ENCODE measurements at places on chromosomes 2 and 18.

DNA sequence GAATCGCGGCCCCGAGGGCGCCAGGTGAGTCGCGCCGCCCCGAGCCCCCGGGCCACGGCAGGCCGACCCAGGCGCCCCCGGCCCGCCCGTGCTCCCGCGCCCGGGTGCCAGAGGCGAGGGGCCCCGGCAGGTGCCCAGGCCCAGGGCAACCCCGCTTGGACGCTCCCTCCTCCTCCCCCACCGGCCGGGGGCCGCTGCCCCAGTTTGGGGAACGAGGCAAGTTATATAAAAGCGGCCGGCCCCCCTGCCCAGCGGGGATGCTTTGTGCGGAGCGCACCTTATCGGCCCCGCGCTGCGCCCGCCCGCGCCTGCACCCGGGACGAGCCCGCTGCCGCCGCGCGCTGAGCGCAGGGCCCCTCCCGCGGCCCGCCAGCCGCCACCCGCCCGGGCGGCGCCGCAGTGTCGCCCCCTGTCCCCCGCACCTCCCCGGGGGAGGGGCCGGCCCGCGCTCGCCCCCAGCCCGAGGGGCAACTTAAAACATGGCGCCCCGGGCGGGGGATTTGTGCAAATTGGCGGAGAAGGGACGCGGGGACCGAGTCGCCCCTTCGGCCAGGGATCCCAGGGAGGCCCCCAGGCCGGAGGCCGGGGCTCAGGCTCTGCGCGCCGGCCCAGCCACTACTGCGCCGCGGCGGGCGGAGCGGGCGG lies 639 bp downstream of the EPB41L3 start:
- DNase-seq = no peak

DNA sequence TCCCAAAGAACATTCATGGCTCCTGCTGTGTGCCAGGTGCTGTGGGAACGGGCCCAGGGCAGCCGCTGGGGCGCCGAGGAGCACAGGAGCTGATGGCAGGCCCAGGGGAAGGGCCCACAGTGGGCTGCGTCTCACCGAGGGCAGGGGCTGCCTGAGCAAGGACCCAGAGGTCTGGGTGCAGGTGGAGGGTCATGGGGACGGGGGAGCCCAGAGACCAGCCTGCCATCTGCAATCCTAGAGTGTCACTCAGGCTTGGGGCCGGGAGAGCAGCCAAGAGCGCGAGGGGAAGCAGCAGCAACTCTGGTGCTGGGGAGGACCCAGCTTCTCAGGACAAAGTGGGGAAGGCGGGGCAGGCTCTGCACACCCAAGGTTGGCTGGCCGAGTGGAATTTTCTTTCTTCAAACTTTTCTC lies 207.4 kb downstream of the HDAC4 start:
- DNase-seq = no peak

- DNase-seq = no peak
Measured at GRCh38 chr2:105187531-105187930, 54.0 kb upstream of the GPR45 start.

DNA sequence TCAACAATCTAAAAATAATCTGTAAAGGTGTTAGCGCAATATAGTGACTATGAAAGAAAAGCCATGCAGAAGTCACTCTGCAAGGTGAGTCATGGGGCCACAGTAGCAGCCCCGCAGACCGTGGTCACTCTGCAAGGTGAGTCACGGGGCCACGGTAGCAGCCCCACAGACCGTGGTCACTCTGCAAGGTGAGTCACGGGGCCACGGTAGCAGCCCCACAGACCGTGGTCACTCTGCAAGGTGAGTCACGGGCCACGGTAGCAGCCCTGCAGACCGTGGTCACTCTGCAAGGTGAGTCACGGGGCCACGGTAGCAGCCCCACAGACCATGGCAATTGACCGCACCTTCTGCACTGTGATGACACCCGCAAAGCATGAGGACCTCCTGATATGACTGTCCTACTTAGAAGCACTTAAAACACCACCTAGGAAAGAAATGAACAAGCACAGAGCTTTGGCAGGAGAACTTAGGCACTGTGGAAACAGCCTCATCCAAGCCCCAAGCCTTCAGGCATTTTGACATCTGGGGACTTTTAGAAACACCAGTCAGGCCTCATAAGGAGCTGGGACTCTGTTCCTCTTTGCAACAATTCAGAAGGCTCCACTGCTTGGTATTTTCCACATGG lies 70.1 kb downstream of the LDLRAD4 start:
- DNase-seq = no peak

DNA sequence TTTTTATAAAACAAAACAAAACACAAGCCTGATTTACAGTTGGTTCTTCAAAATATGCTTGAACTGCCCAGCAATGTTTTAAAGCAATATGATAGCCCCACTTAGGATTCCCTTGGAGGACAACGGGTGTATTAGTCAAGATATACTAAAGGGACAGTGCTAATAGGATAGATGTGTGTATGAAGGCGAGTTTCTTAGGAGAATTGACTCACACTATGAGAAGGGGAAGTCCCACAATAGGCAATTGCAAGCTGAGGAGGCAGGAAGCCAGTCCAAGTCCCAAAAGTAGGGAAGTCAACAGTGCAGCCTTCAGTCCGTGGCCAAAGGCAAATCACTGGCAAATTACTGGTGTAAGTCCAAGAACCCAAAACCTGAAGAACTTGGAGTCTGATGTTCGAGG lies 167.9 kb downstream of the CBLN2 start:
- no peak for DNase-seq

DNA sequence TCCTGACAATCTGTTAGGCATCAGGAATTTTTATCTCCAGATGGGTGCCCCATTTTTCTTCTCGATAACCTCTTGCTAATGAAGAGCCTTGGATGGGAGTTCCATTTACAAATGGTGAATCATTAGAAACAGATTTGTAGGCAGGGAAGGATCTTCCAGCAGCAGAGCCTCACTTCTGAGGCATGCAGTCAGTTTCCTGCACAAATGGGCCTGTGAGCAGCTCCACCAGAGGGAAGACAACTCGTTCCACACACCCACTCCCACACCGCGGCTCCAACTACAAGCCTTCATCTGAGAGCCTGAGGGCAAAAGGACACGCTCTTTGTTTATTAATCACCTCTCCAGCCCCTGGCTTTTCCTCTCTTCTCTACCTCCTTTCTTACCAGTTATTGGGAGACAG lies 108.5 kb downstream of the CTAGE1 start:
- no peak for DNase-seq

- DNase-seq = no peak
Measured at GRCh38 chr2:29719639-29720038, 201.7 kb downstream of the ALK start.

DNA sequence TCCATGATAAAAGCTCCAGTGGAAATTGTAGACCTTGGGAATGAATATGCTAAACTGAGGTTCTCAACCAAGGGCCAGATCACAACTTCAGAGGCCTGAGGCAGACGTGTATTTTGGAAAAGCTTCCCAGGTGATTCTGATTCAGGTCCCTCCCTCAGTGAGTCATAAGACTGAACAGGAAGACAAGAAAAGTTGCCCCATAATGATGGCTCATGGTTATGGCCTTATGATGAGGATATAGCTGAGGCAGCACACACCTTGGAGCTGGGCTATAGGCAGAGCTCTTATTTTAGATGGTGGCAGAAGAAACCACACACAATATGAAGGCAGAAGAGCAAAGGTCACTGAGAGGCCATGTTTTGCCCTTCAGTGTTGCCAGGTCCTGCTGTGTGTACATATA lies 9.6 kb downstream of the ANTXR1 start:
- DNase-seq = no peak

DNA sequence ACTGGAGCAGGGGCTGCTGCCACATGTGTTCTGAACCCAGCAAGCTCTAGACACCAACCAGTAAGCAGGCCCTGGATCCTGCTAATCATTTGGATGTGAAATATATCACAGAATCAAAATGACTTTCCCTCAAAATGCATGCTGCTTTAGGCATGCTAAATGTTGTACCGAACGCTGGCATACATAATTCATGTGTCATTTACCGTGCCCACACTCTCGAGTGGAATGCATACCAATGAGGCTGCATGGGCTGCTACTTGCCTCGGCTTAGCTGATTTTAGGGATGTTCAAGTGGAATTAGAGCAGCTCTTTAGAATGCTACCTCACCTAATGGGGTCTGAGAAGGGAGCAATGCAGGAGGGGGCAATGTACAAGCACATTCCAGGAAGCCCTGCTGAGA lies 509.6 kb upstream of the RAB6C start:
- DNase-seq = no peak

DNA sequence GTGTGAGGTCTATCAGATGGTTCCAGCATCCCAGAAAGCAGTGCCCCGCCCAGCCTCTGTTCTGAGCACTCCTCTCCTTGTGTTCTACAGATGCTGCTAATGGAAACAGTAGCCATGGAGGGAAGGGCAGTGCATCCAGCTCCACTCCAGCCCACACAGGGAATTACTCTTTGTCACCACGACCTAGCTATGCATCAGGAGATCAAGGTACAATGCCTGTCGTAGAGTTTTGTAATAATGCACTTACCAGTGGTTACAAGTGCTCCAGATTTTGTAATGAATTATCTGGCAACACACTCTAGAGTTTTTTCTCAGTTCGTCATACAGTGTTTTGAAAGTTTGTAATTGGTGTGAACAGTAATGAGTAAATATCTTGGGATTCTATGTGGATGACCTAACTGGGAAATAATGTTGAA lies 161.1 kb downstream of the ESCO1 start:
- no peak for DNase-seq

GRCh38 chr2:43080571-43081021 lies 145.8 kb downstream of the ZFP36L2 start:
- DNase-seq = no peak

DNA sequence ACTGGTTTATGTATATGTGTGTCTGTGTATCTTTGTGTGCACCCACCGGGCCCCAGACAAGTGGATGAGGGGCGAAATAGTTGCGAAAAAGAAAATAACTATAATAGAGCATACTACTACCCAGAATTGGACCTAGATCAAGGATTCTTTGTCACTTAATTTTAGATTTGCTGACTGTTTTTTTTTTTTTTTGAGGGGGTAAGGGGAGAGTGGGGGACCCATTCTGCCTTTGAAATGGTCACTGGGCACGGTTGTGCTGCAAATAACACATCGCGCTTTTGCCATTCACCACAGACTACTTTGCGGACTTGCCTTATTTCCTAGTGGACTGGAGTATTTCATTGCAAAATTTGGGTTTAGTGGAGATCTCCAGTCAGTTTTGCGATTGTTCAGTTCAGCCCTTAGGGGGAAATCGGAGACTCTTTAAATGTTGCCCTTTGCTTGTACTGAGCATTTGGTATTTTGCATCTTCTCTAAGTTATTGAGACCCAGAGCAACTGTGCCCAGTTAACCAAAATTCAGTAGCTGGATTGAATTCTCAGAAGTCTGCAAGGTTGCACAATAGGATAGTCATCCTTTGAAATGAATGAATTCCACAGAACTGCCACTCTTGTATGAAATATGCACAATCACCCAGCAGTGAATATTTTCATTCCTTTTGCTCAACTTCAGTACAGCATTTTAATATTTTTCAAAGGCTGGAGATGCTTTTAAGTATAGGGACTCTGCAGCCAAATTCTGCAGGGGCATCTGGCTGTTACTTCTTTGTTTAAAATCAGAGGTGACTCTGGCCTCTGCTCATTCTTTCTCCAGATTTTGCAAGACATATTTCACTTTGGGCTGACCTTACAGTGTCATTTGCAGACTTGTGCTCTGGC lies 2.9 kb downstream of the TRIB2 start:
- no peak for DNase-seq

- DNase-seq = no peak
Measured at GRCh38 chr18:79056827-79057367, 12.3 kb upstream of the ATP9B start.

GRCh38 chr2:181189951-181190350 lies 209.5 kb downstream of the UBE2E3 start:
- DNase-seq = no peak
